ENCODE measurements at places on chromosomes 7 and 10.

DNA sequence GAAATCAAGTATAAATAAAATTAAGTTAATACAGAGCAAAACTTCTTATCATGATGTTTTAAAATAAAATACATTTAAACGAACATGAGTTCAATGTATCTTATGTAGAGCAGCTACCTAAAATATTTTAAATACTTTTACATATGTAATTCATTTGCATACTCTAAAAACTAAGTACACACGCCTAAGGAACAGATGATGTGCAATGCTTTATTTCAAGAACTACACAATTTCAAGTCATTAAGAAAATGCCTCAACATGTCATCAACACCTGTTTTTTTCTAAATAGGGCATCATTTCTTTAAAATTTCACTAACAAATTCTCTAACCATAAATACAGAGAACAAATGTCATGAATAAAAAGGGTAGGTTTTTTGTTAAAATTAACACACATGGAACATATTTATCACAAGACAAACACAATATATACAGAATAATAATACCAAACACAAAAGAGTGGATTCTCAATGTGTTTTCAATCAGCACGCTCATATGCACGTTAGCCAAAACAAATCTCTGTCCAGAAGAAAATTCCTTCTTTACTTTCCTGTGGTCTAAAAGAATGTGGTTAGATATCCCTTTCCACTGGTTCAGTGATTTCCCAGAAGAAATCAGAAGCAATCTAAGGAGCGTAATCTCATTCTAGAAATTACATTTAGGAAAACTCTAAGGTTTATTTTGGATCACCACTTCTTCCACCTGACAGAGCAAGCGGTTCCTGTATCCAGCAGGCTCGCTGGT is 73.0 kb upstream of the PFKP start:
- DNase-seq, result no peak

DNA sequence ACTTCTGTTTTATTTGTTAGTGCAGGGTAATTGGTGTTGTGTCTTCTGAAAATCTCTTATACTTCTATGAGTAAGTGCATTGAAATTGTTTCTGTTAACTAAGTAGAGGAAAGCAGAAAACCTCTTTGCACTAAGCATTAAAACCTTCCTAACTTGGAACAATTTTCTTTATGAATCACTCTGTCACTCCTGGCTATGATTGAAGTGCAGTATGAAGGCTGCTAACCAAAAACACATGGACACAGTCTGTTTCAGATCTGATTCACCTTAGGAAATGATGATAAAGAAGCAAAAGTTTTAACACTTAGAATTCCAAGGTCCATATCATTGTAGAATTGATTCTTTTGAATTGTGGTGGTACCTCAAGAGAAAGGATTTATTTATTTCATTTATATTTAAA is 41.9 kb downstream of the MET start:
- no peak for DNase-seq

DNA sequence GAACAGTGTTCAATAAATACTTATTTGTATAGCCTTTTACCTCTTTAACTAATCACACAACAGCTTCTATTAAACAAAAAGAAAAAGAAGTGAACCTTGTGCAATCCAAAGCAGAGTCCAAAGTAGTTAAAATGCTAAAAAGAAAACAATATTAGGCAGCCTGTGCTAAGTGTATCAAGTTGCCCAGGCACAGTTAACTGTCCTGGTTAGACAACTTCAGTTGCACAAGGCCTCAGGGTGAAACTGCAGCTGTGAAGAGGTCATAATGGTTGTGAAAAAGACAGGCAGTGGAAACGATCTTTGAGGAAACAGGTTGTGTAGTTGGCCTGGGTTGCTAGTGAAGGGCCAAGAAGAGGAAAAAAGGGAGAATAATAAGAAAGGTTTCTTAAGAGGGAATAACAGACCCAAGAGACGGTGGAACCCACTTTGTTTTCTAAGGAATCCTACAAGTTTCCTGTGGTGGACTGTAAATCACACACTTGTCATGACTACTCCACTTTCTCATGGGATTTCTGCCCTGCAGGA is 6.0 kb upstream of the CROT start:
- no peak for DNase-seq

DNA sequence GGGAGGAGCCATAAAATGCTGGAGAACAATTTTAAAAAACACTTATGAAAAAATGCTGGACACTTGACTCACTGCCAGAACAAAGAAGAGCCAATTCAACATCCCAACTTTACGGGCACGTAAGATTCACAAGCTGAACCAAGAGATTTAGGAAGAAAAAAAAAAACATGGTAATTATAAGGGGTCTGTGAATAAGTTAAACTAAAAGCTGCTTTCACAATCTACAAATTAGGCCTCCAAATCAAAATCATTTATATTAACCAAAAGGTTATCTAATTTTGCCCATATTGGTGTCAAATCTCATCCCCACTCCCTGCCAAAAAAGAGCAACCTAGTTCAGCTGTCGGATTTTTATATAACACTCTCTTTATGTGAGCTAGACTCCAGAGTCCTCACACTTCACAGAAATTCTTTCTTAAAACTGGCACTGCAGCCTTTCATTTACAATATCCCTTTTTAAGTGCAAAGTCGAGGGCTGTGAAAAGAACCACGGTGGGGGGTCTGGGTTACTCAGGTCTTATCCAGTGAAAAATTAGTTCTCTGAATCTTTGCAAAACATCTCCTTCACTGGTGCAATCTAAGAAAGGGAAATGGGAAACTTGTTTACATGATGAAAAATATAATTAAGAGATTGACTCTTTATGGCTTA is 30.4 kb upstream of the DGKI start:
- DNase-seq, result no peak

- no peak for DNase-seq
Measured at GRCh38 chr10:75401569-75402485, at the start of gene ZNF503. Gene ZNF503, minus strand, starts transcription at chr10:75401764. Its CDS starts 345 bp downstream, at chr10:75401419.

Measured in effector CD8-positive, alpha-beta T cell (primary cell).